Naive thymus-derived CD4-positive, alpha-beta T cell (primary cell): ENCODE measurements at places on chromosomes 16 and 17. TPM values are rescaled to one million over a fixed set of nuclear protein-coding genes. Genes with fewer than 3 reads are reported as not detected.

Gene MYH8
- not detected for total RNA-seq

Gene ATP6V0D1
- total RNA-seq: 54.7 TPM

Gene CLEC19A
- total RNA-seq: not detected

Gene MMP2
- 0.43 and 0.58 TPM in 2 replicates for total RNA-seq

Gene GPR179
- total RNA-seq: 0.17 TPM

Gene SRCIN1
- total RNA-seq: not detected

DNA sequence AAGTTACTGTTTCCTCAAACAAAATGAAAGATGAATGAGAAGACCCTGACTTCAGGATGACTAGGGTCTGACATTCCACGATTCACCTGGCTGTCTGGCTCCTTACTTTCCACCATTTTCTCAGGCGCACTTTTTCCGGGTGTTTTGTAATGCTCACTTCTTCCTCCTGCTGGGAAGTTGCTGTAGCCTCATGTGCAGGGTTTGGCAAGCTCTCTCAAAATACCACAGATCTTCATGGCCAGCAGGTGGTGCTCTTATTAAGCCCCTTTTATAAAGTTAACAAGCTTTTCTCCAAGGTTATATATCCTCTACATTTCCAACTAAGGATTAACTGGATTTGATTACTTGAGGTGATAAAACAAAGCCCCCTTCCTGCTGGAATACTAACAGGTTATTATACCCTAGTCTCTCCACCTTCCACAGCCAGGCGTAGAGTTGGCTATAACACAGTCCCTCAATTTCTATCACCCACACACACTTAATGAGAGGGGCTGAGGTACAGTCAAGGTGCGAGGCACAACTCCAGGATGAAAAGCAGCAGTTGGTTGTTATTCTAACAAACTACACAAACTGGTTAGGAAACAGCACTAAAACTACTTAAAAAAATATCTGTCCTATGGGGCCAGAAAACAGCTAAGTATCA, 45.4 kb downstream of the STH start:
- DNase-seq: no peak

DNA sequence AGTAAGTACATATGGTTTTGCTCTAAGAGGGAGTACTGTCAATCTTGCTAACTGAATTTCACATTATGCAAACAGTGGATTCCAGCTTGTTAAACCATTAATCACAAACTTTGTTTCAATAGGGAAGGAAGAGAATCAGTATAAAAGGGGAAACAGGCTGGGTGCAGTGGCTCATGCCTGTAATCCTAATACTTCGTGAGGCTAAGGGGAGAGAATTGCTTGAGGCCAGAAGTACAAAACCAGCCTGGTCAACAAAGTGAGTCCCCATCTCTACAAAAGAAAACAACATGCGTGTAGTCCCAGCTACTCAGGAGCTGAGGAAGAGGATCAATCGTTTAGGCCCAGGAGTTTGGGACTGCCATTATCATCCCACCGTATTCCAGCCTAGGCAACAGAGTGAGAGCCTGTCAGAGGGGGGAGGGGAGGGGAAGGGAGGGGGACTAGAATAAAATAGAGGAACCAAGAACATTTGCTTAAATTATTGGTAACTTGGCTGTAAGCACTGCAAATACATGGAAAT, 65.7 kb downstream of the FBXL20 start:
- no peak for DNase-seq

DNA sequence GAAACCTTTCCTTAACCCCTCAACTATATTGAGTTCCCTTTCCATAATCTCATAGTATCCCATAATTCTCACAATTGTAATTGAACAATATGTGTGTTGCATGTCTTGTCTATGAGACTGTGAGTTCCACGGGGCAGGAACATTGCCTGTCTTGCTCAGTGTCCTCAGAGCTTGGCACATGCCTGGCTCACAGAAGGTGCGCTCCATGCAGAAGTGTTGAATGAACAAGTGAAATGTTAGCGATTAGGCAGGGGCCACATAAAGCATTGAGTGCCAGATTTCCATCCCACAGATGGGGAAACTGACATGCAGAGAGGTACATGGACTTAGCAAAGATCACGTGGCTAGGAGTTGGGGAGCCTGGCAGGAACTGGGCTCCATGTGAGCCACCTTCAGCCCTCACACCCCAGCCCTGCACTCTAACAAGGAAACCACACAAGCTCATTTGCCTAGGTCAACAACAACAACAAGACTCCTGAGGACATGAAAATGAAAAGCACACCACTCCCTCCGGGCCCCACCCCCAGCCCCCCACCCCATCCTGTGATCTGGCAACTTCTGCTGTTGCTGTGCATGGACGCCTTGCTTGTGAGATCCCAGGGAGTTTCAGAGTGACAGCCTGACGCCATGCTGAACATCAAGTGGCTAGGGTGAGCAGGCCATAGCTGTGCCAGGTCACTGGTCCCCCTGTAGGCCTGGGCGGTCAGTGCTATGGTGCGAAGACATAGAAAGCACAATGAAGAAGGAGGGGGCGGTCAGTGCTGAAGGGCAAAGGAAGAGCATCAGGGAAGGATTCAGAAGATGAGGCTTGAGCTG, 5.0 kb downstream of the PIK3R5 start:
- no peak for DNase-seq

GRCh38 chr17:64129515-64129764, 504 bp downstream of the ERN1 start:
- DNase-seq: no peak

DNA sequence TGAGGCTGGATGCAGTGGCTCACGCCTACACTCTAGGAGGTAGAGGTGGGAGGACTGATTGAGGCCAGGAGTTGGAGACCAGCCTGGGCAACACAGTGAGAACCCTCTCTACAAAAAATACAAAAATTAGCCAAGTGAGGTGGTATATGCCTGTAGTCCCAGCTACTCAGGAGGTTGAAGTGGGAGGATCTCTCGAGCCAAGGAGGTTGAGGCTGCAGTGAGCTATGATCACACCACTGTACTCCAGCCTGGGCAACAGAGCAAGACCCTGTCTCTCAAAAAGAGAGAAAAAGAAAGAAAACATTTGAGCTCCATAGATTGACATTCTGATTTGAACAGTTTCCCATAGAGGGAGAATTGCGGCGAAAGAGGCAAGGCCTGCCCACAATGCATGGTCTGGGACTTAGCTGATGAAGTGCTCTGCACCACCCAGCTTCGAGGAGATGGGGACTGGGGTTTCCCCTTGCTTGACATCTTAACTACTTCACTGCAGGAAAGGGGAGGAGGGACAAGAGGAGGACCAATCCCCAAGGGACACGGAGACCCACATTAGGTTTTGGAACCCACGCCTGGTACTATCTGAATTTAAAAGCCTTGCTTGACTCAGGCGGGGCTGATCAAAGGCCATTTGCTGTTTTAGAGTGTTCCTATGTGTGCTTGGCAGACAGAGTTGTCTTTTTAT, 21.7 kb downstream of the MSI2 start:
- no peak for DNase-seq

DNA sequence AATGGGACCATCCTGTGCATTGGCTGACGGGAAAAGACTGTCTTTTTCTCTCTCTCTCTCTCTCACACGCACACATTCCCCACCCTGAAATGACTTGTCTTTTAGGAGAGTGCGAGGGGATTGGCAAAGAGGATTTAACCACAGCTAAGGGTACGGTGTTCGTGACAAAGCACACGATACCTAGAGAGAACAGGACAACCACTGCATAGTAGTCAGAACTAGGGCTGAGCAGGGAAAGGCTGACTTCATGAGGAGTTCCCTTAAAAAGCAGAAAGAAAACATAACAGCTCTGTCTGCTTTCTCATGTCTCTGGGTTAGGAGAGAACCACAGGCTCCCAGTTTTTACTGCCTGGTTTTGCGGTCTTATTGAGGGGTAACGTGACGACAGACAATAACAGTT, 742.8 kb upstream of the SOX9 start:
- DNase-seq: no peak
